ENCODE measurements at places on chromosomes 3 and 15.

DNA sequence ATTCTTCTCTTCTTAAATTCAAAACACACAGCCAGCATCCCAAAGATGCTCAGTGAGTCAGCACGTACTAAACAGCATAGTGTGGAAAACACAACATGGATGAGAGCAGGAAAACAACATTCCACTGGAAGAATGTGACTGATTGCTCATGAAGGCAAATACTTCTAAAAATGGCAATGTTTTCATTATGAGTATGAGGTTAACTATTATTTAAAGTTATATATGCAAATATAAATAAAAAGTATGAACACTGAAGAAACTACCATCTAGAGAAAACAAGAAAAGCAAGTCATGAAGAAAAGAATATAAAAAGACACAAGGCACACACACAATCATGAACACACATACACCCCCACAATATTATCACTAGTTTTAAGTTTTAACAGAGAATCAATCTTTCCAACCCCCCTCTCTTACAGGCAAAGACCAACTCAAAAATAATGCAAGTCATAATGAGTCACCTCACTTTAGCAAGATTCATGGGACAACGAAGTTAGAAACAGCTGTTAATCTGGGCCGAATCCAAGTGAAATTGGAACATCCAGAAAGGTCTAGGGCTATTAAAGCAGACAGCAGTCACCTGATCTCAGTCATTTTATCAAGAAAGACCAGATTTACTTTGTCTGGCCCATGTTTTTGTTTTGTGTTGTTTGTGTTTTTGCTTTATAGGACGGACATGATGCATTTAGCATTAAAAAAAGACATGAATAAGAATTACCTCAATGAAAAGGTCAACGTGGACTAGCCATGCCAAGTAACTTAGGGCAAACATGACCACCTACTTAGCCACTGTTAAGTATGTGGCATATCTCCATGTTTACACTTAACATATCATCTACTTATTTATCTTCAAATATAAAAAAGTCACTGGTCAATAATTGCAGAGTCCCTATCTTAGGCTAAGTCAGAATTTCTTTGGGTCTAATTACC is 18.1 kb downstream of the GBE1 start:
- DNase-seq, result no peak

GRCh38 chr3:12194209-12194608 is 35.5 kb upstream of the TIMP4 start:
- no peak for DNase-seq

GRCh38 chr3:111531446-111531845 is 10.6 kb upstream of the CD96 start:
- no peak for DNase-seq

- DNase-seq, result no peak
These were observed 40.2 kb downstream of the SUMF1 start for GRCh38 chr3:4426782-4427344.

GRCh38 chr3:140719841-140720614 is 42.2 kb downstream of the TRIM42 start:
- DNase-seq, result no peak

DNA sequence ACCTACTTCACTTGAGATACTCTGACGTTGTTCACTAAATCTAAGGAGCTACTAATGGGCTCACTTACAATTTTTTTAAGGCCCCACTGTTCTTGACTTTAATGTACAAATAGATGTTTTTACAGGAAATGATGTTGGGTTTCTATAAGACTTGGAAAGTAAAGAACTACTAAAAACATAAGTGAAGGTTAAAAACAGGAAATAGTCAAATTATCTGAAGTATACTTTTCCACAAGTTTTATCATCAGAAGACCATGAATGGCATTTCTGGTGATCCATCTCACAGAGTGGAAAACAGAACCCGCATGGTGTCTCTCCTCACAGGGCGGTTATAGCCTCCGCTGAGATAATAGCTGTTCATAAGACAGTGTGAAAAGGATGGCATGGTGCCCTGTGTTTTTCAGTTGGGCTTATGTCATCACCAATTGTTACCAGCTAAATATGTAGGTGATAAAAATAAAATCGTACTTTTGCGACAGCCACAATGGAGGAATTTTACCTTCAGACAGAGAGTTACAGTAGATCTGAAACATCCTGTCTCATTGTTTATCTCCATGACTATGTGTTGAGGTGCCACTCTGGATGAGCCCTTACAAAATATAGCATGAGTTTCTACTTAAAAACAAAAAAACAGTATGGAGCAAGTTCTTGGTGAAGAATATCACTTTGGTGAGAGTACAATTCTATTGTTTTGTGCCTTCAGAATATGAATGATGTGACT is 462.4 kb downstream of the RAP2B start:
- no peak for DNase-seq

GRCh38 chr3:64961301-64961700 is 273.5 kb upstream of the ADAMTS9 start:
- DNase-seq, result no peak

DNA sequence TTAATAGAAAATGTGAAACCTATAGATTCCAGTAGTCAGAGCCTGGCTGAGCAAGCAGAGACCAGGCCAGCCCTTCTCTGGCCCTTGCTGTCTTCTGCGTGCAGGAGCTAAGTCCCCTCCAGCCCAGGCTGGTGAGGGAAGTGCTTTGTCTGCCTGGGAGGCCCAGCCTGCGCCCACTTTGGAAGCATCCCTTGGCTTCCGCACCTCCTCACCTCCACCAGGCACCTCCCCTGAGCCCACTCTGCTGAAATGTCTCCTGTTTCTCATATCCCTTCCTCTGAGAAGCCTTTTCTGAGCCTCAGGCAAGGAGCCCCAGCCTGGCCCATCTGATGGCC is 45.3 kb downstream of the ALDH1L1 start:
- DNase-seq, result no peak

- DNase-seq, result no peak
These were observed 65.5 kb downstream of the MEF2A start for GRCh38 chr15:99631255-99631654.

- DNase-seq, result no peak
These were observed 245.6 kb downstream of the CLSTN2 start for GRCh38 chr3:140180603-140181002.

DNA sequence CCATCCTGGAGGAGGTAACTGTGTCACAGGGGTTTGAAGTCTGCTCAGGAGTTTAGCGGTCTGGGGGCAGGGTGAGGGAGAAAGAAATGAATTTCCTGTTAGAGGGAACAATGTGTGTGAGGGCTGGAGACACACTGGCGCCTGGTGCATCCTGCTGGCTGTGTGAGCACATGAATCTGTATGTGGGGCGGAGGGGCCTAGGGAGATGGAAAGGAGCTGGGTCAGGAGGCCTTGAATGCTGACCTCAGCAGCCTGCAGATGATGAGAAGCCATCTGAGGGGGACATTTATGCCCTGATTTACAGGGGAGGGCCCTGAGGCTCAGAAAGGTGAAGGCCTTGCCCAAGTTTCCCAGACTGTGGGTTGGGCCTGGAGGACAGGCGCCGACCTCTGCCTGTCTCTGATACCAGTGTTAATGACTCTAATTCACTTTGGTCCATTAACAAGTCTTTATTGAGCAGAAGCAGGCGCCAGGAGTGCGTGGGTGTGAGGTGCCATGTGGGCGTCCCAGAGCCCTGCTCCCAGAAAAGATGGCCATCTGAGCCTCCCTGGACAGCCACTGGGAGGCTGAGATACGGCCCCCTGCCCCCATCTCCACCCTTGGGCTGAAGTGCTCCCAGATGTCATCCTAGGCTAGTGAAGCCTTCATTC is 34.8 kb downstream of the LINGO1 start:
- DNase-seq, result no peak

- no peak for DNase-seq
These were observed 110.0 kb downstream of the ARNT2 start for GRCh38 chr15:80514071-80514780.

- no peak for DNase-seq
These were observed 8.3 kb downstream of the ANXA2 start for GRCh38 chr15:60389261-60390077.

DNA sequence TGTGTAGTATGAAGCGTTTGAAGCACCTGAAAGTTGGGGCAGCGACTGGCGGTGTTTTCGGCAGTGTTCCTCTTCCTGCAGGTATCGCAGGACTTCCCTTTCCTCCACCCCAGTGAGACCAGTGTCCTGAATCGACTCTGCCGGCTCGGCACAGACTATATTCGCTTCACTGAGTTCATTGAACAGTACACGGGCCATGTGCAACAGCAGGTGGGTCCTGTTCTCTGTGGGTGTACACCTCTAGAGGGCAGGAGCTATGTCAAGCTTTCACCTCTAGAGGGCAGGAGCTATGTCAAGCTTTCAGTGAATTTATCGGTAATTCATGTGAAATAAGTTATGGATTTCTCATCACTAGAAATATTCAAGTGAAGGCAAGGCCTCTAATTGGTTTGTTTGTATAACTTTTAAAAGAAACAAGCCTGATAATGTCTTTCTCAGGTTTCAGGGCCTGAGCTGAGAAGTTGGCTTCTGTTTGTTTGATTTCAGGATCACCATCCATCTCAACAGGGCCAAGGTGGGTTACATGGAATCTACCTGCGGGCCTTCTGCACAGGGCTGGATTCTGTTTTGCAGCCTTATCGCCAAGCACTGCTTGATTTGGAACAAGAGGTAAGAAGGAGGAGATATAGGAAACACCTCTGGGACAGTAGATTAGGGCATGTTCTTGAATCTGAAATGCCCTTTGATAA is 5.3 kb downstream of the TUBGCP4 start:
- DNase-seq, result no peak

- no peak for DNase-seq
These were observed 127.2 kb downstream of the GHSR start for GRCh38 chr3:172321035-172321434.

GRCh38 chr15:75049392-75049791 is 26.0 kb downstream of the PPCDC start:
- DNase-seq, result peak; percentile 51

DNA sequence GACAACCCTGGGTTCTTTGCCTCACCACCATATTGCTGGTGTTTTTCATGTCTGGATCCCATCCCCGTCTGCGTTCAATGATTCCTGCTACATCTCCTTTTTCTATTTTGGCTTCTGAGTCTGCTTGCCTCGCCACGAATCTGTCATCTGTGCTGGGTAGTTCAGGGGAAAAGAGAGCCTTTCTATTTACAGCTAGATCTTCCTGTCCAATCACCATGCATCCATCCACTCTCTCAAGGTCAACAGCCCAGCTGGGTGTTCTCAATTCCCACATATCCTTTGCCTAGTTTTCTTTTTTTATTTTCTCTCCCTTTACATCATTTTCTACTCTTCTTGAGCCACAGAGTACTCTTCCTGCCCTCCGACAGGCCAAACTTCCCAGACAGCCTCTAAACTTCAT is 104.8 kb upstream of the RAD18 start:
- DNase-seq, result no peak

- DNase-seq, result no peak
These were observed 470.2 kb downstream of the MAGI1 start for GRCh38 chr3:65568497-65568896.

DNA sequence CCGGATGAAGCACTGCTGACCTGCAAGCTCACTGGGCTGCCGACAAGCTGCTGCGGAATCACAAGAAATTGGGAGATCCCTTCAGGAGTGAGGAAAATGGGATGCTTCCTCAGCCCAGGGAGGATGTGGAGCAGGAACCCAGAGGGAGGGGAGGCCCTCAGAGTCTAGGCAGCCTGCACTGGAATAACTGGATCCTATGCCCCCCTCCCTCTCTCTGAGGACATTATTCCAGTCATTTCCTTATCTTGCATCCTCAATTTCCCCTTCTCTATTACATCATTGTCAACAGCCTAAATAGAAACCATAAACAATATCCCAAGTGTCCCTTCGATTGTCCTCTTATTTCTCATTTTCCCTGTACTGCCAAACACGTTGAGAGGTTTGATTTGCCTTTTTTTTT is 169.0 kb downstream of the OPA1 start:
- DNase-seq, result no peak

DNA sequence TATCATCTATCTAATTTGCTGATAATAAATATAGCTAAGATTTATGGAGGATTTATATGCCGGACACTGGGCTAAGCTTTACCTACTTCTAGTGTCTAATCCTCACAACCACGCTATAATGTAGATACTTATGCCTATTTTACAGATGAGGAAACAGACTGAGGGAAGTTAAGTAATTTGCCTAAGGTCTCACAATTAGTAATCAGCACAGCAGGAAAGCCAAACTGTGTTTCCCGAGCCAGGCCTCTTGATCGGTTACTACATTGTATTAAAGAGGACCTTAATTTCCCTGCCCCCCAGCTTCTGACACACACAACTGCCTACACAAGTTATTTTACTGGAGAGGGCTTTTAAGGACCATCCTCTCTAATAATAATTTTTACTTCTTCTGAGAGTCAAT is 40.9 kb downstream of the ONECUT1 start:
- no peak for DNase-seq

DNA sequence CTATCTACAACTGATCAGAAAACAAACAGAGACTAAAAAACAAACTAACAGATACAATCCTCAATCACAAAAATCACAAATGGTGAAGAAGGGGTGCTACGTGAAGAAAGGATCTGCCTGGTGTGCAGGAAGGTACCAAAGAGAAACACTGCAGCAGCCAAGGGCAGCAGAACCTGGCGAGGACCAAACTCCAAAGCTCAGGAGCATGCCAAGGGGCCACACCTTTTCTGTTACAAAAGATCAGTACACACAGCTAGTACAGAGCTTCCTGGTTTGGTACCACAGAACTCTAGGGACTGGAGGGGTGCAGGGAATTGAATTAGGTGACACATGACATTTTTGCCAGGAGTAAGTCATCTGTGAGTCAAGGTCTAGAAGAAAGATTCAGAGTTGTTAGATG is 107.4 kb upstream of the GRM7 start:
- DNase-seq, result no peak

GRCh38 chr3:136672457-136672856 is 79.7 kb downstream of the STAG1 start:
- no peak for DNase-seq

- no peak for DNase-seq
These were observed 371.7 kb upstream of the RGMA start for GRCh38 chr15:93460717-93461116.

- no peak for DNase-seq
These were observed 11.9 kb downstream of the HDAC11 start for GRCh38 chr3:13492048-13492447.

DNA sequence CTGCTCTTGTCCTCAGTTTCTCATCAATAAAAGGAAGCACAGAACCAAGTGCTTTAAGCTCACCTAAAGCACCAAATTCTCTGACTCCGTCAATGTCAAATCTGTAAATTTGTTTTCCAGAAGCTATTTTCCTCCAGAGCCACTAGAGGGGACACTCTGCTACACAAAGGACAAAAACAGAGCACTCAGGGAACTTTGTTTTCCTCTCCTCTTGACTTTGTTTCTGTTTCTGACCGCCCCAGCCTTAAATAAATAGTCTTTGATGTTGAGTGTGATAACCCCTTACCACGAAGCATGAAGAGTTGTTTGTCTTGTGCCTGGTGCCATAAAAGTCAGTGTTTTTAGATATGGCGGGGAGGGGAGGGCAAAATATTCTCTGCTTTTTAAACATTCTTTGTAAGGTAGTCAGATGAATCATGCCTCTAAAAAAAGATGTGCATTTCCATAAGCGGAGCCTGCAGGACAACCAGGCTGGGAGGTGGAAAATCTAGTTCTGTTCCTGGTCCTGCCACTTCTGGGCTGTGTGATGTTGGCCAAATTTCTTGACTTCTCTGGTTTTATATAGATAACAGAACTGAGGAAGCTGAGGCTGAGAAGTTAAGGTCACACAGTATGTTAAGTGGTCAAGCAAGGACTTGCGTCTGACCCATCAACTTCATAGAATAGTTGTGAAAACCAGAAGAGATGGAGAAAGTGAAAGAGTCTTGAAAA is 7.3 kb upstream of the ZBTB38 start:
- DNase-seq, result no peak

- no peak for DNase-seq
These were observed 825.7 kb downstream of the SQOR start for GRCh38 chr15:46460431-46461094.

GRCh38 chr3:4846543-4846942 is 132.7 kb upstream of the BHLHE40 start:
- no peak for DNase-seq

- DNase-seq, result no peak
These were observed 139.9 kb downstream of the SRGAP3 start for GRCh38 chr3:9109568-9109914.

Data from amygdala (tissue), 56 donors.